ENCODE measurements at places on chromosomes 3 and 15.

DNA sequence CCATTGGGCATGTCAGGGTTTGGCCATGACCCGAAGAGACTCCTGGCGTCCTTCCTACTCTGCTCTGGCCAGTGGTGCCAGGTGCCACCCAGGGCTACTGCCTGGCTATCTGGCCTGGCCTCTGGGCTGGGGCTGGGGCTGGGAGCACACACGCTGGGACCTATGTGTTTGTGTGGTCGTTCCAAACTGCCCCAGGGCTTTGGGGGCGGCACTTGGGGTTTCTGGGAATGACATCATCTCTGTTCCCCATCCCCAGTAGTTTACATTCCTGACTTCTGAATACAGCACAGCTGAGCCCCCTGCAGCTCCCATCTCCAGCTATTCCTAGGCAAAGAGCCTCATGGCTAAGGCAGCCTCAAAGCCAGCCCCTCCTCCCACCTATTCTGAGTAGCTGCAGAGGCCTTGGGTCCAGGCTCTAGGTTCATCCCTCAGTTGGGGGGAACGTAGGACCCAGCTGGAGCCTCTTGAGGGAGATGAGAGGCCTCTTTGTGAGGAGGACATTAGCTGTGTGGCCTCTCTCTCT, 24.3 kb downstream of the PLEKHO2 start:
- DNase-seq = no peak

GRCh38 chr3:129596194-129597086, 10.0 kb downstream of the PLXND1 start:
- no peak for DNase-seq

DNA sequence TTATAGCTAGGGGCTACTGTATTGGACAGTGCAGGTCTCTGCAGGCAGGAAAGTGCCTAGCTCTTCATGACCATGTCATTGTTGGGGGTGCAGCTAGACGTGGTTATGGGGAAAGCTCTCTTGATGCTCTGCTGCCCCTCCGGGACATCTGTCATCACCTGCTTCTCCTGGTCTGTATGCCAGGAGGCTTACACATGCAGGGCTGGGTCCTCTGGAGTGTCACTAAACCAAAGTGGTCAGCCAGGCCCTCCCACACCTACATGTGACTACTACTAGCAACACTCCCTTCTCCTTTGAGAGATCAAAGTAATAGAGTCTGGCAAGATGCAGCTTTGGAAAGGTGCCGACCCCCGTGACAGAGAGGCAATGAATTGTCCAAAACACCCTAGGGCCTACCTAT, 98.5 kb downstream of the SST start:
- no peak for DNase-seq

- DNase-seq = no peak
These were observed 9.5 kb downstream of the COPS2 start for GRCh38 chr15:49145651-49146609.
